ENCODE measurements at places on chromosomes 16 and 17. TPM values are rescaled to one million over a fixed set of nuclear protein-coding genes. Genes with fewer than 3 reads are reported as not detected.

GRCh38 chr16:74030000-74030706, 266.5 kb upstream of the PSMD7 start:
- no peak for DNase-seq

GRCh38 chr17:77011173-77012011, 129.4 kb upstream of the SEC14L1 start:
- no peak for DNase-seq

DNA sequence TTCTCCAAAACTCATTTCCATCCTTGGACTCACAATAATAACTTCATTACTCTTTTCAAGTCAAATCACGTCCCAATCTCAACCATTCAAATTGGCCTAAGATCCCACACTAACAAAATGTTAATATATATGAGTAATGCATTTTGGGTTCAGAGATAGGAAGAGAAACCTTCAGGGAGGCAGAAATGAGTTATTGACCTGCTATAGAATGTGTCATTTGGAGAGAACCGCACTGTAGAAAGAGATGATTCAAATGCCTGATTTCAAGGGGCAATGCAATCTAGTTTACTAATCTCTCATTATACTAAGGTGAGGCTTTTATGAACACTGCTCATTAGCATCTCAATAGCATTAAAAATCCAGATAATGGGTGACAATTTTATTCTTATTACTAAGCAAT, 1595.0 kb upstream of the GOT2 start:
- no peak for DNase-seq

DNA sequence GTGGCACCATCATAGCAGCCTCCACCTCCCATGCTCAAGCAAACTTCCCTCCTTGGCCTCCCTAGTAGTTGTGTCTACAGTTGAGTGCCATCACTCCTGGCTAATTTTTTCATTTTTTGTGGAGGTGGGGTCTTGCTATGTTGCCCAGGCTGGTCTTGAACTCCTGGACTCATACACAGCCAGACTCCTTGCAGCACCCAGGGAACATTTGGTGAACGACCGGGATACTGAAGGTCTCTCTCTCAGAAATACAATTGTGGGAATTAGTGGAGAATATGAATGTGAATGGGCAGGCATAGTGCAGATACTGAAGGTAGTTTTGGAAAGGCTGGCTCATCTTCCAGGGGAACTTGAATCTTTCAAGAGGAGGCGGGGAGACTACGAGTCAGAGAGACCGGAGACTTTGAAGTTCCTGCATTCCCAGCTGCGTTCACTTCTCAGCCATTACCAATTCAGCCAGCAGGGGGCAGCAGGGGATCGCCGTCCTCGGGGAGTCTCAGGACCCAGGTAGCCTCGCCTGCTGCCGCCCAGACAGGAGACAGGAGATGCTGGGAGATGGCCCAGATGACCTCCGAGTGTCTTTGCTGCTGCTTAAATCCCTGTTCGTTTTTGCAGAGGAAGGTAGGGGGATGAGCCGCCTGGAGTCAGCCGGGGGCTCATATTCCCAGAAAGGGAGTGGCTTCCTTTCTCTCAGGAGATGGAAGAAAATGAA, 68.6 kb downstream of the HAPSTR1 start:
- no peak for DNase-seq

GRCh38 chr16:49825041-49825440, 30.9 kb downstream of the ZNF423 start:
- DNase-seq = no peak

GRCh38 chr16:55257966-55258613, 65.9 kb upstream of the IRX6 start:
- peak; percentile 82 for DNase-seq

- DNase-seq = no peak
These were observed 361.2 kb downstream of the SEC14L1 start for GRCh38 chr17:77501751-77502625.

- DNase-seq = no peak
These were observed 820 bp downstream of the TLCD1 start for GRCh38 chr17:28725166-28725659.

DNA sequence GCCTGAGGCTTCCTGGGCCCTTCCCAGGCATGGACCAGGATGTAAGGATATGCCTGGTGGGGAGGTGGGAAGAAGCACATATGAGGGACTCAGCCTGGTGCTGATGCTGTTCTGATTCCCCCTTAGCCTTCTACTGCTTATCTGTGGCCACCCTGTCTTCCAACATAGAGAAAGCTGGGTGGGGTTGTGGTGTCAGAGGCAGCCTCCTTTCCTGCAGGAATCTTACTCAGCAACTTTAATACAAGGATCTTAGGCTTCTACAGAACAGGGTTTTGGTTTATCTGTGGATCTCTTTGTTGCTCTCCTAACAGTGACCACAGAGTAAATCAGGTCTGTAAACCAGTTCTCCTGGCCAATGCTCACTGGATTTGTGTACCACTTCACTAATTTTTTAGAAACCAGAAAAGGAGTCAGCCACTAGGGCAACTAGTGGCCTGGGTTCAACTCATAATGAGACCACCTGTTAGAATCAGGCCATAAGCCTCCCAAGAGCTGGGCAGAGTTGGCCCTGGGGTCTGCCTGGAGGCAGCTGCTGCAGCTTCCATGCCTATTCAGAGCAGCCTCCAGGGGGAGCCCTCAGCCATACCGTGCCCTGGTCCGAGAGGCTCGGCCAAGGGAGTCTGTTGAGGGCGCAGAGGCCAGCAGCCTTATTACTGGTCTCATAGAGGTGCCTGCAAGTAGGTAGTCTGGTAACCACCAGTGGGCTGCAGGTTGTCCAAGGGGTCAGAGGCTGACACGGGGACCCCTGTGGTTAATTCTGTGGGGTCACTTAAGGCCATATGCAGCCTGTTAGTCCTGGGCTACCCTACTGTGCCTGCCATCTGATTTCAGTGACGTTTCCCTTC, 7.1 kb downstream of the HAS3 start:
- DNase-seq = peak; percentile 81

DNA sequence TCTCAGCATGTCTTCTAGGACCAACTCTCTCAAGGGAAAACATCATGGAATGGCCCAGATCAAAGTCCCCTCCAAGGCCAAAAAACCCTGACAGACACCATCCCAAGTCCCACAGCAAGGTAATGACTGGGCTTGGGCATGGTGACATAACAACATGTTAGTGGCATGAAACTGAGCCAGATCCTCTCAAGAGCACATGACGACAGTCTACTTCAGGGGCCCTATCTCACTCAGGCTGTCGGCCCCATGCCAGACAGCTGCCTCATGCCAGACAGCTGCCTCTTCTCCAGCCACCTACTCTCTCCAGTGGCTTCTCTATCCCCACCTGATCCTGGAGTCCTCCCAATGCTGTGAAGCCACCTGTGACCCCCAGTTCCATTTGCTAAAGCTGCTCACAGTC, 18.4 kb downstream of the HSD11B2 start:
- peak; percentile 87 for DNase-seq

DNA sequence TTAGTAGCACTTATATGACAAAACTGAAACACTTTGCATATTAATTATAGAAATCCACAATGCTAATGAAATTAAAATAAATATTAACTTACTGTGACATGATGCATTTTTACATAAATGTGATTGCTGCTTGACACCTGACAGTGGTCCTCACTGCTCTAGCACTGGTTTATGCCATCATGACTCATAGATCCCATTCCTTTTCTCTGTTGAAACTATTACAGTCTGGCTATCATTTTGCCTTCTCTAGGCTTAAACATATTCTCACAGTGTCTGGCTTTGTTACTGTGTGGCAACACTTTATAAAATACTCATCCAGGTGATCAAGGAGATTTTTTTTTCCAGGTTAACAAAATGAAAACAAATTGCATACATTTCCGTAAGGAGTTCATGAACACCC, 108.0 kb downstream of the MRTFB start:
- DNase-seq = no peak

GRCh38 chr17:2368359-2368758, 31.1 kb downstream of the SGSM2 start:
- DNase-seq = no peak

DNA sequence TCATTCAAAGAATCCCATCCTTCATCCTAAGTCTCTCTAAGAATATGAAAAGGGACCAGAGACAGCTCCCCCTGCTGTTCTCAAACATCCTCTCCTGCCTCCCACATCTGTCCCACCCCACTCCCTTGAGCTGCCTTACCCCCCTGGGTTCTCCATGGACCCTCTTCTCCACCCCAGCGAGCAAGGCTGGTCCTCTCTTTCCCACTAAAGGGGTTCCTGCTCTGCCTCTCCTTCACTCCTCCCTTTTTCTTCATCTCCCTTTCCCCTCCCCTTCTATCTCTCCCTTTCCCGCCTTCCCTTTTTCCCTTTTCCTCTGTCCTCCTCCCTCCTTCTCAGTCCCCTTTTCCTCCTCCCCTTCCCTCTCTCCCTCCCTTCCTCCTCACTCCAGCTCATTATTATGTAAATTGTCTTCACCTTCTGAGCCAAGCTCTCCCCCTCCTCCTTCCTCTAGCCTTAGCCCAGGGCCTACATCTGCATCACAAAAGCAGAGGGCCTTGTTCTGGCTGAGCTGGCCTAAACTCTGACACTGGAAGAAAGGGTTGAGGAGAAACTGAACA, 90.0 kb downstream of the GNAO1 start:
- no peak for DNase-seq

The KRTAP2-3 gene
- not detected for polyA plus RNA-seq

The PPY gene
- polyA plus RNA-seq = not detected

The ARHGDIA gene
- 101 TPM for polyA plus RNA-seq

The SMIM22 gene
- polyA plus RNA-seq = not detected

The KRT15 gene
- not detected for polyA plus RNA-seq

The LGALS9B gene
- polyA plus RNA-seq = not detected

The TEKT1 gene
- not detected for polyA plus RNA-seq
